ENCODE measurements at places on chromosomes 4 and X.

DNA sequence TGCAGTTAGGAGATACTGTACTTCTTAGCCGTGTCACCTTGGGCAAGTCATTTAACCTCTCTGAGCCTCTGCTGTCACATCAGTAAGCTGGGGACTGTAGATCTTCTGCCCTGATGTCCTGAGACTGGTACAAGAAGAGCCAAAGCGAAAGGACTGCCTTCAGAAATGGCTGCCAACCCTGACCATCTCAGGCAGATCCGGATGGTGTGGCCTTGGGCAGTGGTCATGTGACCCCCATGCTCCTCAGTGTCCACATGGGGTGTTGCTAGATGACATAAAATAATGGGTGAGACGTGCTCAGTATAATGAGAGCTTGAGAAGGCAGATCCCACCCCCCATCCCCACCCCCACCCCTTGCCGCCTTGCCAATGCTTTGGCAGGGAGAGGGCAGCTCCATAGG, 60.4 kb upstream of the MTM1 start:
- no peak for DNase-seq

DNA sequence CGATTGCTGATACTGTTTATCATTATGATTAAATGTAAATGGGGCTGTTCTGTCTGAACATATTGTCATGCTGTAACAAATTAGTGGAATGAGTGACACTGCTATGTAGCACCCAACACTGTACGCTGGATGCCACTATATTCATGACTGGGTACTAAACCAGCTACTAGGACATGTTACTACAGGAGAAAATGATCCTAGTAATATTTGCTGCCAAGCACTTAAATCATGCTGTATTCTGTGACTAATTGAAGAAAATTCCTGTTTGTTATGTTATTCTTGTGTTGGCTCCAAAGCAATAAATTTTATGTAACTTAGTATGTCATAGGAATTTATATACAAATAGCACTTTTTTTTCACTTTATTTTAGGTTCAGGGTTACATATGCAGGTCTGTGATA, 804.2 kb downstream of the CENPC start:
- DNase-seq = no peak

- DNase-seq = no peak
Observed at GRCh38 chrX:19750783-19751467, 136.5 kb downstream of the SH3KBP1 start.

DNA sequence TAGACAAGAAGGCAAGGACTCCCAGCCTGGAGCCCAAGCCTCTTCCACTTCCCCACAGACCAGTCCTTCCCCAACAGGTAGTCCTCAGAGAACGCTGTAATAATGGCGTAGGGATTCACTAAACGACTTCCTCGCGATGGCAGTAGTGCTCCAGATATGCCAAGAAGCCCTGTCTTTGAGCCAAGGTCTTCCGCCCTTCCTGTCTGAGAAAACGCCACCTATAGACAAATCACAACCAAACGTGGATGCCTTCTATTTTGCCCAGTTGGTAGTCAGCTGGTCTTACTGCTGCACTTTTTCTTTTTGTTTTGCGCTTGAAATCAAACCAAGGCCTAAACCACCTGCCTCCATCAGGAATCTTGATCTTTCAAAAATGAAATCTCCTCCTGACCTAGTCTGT, 203.3 kb downstream of the OR13H1 start:
- no peak for DNase-seq

DNA sequence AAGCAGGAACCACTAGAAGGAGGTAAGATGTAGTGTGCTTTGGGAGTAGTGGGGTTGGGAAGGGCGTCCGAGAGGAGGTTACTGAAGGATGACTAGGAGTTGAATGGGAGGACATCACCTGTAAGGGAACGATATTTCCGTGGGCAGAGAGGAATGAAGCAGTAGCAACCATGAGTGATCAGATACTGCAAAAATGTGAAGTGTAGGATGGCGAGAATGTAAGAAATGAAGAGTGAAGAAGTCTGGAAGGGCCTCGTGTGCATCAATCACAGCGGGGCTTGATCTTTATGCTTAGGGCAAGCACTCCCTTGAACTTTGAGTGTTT, 594 bp downstream of the MSMO1 start:
- no peak for DNase-seq

- DNase-seq = no peak
Observed at GRCh38 chr4:79163981-79164490, 161.8 kb downstream of the NAA11 start.

DNA sequence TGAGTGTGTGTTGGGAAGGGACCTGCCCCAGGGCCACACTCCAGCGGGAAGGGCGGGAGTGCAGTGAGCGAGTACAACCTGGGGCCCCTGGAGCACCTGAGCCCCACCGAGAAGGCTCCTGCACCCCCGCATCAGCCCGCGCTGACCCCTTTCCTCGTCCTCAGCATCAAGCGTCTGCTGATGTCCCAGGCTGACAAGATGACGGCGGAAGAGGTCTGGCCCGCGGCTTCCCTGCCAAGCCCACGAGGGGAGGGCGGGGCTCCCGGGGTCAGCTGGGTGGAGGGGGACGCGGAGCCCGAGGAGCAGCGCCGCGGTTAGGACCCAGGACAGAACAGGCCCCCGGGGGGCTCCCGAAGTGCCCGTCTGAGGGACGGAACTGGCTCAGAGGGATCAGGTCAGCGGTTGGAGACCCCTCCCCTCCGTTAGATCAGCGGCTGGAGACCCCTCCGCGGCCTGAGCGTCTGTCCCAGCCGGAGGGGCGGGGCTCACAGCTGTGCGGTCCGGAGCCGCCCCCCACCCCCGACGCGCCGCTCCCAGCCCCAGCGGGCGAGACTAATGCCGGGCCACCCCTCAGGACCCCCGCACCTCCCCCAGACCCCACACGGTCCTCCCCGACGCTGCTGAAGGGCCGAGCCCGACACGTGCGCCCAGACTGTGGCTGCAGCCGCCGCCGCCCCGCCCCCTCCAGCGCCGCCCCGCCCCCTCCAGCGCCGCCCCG, 6.7 kb downstream of the MYL5 start:
- DNase-seq = no peak

DNA sequence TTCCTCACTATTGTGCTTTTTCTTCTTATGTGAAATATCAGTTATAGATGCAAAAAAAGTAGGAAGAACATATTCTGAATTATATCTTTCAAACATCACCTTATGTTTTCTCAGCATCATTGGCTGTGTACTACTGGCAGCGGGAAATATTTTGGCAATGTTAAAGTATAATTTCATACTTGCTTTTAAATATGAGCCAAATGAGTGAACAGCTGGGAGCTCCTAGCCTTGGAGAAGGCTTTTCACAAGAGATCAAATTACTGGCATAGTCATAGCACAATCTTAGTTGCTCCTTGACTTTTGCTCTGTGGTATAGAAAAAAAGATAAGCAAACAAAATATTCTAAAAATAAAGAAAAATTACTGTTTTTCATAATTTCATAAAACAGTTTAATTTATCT, 1575.8 kb upstream of the PABPC4L start:
- no peak for DNase-seq

GRCh38 chr4:105624530-105624929, 72.1 kb downstream of the ARHGEF38 start:
- no peak for DNase-seq

- no peak for DNase-seq
Observed at GRCh38 chr4:185801471-185801870, 10.5 kb downstream of the SORBS2 start.

DNA sequence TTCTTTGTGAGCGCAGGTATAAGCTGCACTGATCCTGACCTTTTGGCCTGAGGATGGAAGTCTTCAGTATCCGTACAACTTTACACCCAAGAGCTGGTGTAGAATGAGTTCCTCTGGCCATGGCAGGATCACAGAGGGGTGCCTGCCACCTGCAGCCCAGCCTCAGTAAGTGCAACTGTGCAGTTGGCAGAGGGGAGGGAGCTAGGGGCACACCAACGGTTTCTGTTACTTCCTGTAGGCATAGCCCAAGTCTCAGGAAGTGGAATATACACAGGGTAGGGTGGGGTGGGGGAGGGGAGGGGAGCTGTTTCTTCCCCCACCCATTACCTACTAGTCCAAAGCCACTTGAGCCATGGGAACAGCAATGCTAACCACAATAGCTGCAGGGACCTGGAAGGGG, 85.4 kb upstream of the GBA3 start:
- DNase-seq = peak; percentile 7

- DNase-seq = no peak
Observed at GRCh38 chr4:7415927-7416686, 18.6 kb downstream of the PSAPL1 start.

GRCh38 chr4:2695346-2696060, 60.6 kb downstream of the TNIP2 start:
- no peak for DNase-seq

DNA sequence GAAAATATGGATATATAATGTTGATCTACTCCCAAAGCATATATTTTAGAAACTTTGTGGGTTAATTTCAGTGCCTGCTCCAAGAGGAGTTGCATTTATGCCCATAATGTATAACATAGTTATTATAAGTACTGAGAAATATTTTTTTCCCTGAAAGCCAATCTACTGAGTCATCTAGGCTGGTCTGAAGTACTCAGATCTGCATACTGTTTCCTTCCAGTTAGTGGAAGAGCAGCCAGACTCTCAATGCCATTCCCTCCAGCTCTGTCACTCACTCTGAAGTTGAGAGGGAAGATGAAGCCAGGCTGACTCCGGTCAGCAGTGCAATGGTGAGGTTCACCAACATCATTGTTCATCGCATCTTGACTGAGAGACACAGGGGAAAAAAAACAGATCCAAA, 505.1 kb downstream of the PPARGC1A start:
- no peak for DNase-seq

DNA sequence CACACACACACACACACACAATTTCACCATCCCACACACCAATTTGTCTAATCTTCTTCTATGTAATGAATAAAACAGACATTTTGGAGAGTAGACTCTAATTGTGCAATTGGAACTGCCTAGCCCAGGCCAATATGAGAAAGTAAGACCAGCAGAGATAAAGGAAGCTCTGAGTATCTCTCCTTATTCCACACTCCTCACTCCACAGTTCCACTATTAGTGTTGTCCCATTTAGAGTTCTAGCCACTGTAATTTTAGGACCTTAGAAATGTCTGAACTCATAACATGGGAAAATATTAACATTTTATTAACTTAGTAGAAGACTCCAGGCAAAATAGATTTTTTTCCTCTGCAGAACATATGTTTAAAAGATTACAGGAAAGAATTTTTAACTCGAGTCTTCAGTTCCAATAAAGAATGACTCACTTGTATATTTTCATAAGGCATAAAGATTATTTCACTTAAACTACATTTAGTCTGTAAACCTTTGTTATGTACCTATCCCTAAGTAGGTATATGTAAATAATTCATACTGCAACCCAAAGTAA, 297.6 kb upstream of the INTU start:
- DNase-seq = no peak

GRCh38 chrX:41085878-41086626, 807 bp downstream of the USP9X start:
- DNase-seq = peak; percentile 15

GRCh38 chr4:84578540-84579402, 4.2 kb upstream of the CDS1 start:
- no peak for DNase-seq

DNA sequence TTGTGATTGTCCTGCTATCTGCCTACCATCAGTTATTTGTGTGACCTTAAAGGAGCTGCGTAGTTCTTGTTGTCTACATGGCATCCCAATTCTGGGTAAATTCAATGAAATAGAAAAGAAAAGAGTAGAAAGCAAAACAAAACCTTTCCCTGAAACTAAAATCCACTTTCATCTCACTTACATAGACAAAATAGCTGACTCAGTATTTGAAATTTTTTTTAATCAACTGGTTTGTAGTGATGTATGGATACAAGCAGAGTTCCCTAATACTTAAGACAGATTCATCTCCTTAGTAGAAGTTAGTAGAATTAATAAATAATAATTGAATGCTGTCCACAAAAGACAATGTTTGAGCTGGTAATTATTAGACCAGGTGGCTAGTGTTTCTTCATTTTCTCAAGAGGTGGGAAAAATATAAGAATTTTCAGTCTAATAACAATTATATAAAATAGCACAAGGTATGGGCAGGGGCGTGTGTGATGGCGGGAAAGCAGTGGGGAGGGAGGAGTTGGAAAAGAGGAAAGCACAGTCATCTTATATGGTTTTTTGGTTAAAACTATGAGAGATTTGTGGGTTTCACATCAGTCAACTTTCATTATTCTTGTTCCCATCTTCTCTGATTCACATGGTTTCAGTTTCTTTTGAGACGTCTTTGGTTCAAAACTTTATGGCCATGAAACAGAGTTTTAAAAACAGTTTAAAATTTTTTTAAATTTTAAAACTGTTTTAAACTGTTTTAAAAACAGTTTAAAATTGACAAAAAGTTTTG, 275.2 kb downstream of the SPRY1 start:
- no peak for DNase-seq

- DNase-seq = no peak
Observed at GRCh38 chr4:53018471-53018870, 156.4 kb downstream of the RASL11B start.

DNA sequence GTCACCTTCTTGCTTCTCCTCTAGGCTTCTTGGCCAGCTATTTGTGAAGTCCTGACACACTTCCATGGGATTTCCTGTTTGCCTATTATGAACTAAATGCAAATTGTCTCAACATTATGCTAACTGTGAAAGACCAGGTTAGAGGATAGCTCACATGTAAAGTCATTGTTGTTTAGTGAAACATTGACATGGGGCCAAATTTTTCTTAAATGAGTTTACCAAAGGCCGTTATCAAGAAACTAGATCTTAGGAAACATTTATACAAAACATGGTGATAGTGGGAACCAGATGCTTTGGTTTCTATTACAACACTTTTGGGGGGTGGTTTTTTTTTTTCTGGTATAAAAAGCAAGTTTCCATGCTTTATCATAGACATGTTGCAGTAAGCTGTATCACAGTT, 466.8 kb upstream of the FAM241A start:
- DNase-seq = no peak

DNA sequence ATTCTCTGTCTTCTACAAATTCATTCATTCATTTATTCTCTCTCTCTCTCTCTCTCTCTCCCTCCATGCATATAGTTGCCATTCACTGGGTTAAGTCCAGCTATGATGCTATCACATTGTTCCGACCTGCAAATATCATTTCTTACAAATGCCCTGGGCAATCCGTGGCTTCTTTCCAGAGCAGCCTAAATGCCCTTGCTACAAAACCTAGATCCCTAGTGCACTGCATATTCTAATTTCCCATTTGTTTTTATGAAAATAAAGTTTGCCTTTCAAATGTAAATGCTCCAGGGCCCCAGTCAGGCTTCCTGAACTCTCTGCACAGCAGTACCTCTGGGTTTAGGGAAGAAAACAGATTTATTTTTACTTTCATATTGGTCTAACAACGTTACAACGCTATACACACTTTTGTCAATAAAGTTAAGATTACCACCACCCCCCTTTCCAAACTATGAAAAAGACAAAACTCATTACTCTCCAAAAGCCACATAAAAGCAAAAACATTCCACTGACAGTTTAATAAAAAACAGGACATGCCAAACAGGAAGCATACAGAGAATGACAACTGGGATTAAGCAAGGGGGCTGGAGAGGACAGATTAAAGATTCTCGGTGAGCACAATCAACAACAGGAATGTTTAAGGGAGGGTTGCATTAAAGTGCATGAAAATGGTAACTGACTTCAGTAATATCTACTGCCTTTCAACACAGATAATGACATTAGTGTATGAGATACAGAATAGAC, 104.3 kb downstream of the USP46 start:
- DNase-seq = no peak

- DNase-seq = no peak
Observed at GRCh38 chrX:35439692-35440091, 358.4 kb upstream of the MAGEB16 start.
